ENCODE measurements at places on chromosomes 3 and 15.

DNA sequence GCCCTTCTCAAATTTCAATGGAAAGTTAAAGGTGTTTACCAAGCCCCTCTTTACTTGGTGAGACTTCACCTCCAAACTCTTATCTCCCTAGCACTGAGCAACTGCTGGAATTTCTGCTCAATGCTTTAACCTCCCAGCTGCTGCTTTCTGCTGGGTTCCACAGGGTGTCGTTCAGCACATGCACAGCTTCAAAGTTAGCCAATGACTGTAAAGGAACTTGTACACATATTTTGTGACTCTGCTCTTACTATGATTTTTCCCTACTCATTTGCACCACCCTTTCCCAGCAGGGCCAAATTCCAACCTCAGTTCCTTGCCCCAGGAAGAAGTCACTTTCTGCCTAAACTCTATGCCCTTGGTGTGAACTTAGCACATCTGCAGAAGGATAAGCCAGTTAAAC, 89.7 kb downstream of the ULK4 start:
- no peak for DNase-seq

DNA sequence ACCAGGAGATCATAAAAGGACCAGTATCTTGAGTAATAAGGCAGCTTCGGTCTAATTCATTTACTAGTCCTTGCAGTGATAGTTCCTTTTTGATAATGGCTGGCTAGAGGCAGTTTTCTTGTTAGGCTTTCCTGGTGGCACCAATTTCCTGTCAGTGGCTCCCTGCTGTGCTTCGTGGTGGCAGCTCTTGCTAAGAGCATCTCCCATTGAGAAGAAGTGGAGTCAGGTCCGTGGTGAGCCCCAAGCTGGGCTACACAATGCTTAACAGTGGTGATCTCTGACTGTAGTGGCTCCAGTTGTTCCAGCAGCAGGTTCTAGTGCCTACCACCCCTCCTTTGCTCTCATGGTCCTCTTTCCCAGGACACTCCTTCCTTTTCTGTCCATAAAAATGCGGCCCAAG, 111.2 kb downstream of the RAP2B start:
- DNase-seq, result no peak

DNA sequence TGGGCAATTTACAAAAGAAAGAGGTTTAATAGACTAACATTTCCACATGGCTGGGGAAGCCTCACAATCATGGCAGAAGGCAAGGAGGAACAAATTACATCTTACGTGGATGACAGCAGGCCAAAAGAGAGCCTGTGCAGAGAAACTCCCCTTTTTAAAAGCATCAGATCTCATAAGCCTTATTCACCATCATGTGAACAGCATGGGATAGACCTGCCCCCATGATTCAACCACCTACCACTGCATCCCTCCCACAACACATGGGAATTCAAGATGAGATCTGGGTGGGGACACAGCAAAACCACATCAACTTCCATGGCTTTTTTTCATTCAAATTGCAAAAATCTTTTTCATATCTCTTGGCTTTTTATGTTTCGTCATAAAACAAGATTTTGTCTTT, 67.6 kb upstream of the GADL1 start:
- DNase-seq, result no peak

DNA sequence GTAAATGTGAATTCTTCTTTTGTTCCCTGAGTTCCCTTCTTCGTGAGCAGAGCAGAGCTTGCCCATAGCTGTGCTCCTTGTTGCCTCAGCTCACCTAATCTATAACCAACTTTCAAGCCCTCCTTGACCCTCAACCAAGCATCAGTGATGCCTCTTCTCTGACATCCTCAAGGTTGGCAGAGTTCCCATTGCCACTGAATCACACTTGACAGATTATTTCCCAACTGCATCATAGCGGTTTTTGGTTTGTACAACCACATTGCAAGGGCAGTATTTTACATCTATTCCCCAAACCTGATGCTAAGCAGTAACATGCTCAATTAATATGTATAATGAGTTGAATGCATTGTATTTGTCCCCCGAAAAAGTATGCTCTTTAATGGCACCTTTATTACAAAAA, 133.0 kb upstream of the SNTN start:
- DNase-seq, result no peak

DNA sequence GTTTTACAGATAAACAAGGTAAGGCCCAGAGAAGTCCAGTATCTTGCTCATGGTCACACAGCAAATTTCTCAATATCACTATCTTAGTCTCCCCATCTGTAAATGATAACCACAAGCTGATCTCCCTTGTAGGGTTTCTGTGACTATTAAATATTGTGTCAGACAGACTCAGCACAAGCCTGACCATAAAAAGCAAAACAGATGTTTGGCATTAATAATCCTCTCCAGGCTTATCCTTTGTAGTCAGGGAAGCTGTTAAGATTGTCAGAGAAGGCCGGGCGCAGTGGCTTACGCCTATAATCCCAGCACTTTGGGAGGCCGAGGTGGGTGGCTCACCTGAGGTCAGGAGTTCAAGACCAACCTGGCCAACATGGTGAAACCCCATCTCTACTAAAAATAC, 173.2 kb upstream of the PRICKLE2 start:
- no peak for DNase-seq

- no peak for DNase-seq
Observed at GRCh38 chr3:151925419-151925818, 52.0 kb downstream of the SUCNR1 start.

DNA sequence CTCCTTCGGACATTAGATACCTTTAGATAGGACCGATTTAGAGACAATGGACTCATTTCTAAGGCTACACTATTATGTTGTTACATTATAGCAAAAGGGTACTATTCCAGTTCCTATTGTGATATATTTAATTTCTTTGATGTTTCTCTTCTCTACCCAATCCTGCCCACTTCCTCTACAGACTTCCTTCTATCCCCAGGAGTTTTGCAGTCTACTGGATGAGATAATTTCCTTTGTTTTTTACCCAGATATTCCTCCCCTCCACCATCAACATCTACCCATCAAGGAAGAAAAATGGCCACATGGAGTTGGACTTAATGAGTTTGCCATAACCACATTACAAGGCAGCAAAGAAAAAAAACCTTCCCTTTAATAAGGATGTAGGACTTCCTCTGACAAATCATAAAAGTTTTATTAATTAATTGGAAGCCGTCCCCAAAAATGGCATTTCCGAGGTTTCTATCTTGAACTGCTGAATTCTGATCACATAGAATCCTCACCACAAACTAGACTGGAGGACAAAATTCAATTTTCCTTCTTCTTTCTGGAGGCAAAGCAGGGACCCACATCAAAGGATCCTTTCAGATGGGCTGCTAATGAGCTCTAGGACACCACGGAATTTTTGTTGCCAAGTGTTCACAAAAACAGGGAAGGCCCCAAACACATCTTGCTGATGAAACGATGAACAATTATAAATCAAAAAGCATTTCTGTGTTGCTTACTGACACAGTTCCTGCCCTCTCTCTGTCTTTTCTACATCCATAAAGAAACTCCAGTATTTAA, 33.4 kb downstream of the FRMD4B start:
- DNase-seq, result no peak

DNA sequence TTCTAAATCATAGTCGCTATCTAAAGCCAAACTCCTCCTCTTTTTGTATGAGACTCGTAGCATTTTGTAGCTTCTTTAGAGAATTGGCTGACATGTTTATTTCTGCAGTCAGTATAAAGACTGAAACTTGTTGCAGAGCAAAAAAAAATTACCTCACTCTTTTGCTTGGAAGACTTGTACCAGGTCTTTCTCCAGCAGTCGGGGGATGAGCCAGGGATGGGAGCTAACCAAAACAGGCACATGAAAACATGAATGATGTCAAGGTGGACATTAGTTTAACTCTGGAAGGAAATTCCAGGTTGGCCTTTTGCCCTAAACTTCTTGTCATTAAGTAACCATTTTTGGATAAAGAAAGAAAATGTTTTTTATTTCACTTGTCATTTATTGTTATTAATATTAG, 47.0 kb upstream of the SCAANT1 start:
- DNase-seq, result no peak

- DNase-seq, result no peak
Observed at GRCh38 chr3:79245284-79246138, 522.3 kb downstream of the ROBO1 start.

GRCh38 chr3:76456322-76456721, 583.6 kb upstream of the ROBO2 start:
- no peak for DNase-seq

All from GM12891 (cell line).